Left ventricle myocardium inferior (tissue), 1 donor: ENCODE measurements at places on chromosomes 13 and 19. TPM values are rescaled to one million over a fixed set of nuclear protein-coding genes. Genes with fewer than 3 reads are reported as not detected.

DNA sequence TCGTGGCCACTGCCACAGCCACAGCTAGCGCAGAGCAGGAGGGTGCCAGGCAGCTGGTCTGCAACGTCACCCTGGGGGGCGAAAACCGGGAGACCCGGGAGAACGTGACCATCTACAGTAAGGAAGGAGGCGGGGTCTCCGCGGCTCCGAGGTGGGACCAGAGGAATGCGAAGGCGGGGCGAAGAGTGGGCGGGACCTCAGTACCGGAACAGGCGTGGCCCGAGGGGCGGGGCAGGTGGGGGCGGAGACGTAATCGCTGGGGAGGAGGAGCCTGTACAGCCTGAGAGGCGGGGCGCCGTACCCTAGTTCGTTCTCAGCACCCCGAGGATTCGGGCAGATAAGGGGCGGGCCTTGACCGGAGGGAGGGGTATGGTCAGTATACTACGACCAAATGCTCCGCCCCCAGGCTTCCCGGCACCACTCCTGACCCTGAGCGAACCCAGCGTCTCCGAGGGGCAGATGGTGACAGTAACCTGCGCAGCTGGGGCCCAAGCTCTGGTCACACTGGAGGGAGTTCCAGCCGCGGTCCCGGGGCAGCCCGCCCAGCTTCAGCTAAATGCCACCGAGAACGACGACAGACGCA lies 2.5 kb downstream of the ICAM5 start:
- peaks cover 99% of the 10 kb centered on the region for H3K27me3 ChIP-seq

DNA sequence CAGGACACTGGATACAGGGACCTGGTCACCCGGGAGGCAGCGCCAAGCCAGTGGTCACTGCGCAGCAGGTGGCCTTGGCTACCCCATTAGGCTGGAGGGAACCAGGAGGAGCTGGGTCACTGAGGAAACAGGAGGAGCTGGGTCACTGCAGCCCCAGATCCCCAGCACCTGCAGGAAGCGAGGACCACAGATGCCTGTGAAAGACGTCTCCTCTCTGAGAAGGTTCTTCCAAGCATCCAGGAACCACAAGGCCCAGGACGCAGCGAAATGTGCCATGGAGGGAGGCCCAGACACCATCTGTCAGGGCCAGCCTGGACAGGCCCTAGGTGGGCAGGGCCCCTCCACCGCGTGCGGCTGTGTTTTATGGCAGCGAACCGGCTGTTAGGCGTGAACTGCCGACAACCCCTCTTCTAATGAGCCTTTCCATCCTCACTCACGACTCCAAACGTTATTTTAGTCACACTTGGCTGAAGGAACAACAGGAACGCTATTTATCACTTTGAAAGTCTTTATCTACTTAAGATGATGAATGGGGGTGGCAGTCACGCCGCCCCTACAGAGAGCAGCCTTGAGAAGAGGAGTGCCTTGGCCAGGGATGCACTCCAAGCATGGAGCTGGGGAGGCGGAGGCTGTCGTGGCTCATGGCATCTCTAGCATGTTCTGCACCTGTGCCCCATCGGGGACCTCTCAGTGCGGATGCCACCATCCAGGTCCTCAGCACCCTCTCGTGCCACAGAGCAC lies 53.3 kb downstream of the CEBPG start:
- H3K27ac ChIP-seq, result no peak overlapping the region
- no peaks in the 10 kb centered on the region for H3K4me1 ChIP-seq
- H3K27me3 ChIP-seq, result no peaks in the 10 kb centered on the region
- H3K36me3 ChIP-seq, result no peaks in the 10 kb centered on the region
- H3K4me3 ChIP-seq, result no peak overlapping the region

The CEACAM4 gene
- 0.25 TPM for total RNA-seq

GRCh38 chr13:104143760-104144416 lies 1077.7 kb upstream of the SLC10A2 start:
- no peak for DNase-seq
- H3K27me3 ChIP-seq, result no peaks in the 10 kb centered on the region
- H3K36me3 ChIP-seq, result no peaks in the 10 kb centered on the region
- no peak overlapping the region for H3K4me3 ChIP-seq
- H3K4me1 ChIP-seq, result no peaks in the 10 kb centered on the region
